ENCODE measurements at places on chromosomes 4 and X.

- no peak for DNase-seq
Observed at GRCh38 chr4:184729946-184730345, 4.0 kb downstream of the CENPU start.

DNA sequence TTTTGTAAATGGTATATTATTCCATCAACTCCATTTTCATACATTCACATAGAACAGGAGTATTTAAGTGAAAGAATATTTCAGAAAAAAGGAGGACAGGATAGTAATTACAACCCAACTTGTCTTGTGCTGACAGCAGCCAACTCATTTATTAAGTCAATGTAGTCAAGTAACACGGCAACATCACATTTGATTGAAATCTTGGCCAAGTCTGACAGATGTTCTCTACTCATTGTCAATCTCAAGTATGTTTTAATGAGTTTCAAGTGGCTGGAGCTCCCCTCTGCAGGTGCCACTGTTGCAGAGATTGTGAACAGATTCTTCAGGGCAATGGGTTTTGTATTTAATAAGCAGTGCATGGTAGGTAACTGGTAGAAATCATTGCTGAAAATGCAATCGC lies 332.5 kb downstream of the C4orf33 start:
- DNase-seq = peak; percentile 53

GRCh38 chr4:161828061-161828460 lies 335.7 kb downstream of the FSTL5 start:
- DNase-seq = no peak

DNA sequence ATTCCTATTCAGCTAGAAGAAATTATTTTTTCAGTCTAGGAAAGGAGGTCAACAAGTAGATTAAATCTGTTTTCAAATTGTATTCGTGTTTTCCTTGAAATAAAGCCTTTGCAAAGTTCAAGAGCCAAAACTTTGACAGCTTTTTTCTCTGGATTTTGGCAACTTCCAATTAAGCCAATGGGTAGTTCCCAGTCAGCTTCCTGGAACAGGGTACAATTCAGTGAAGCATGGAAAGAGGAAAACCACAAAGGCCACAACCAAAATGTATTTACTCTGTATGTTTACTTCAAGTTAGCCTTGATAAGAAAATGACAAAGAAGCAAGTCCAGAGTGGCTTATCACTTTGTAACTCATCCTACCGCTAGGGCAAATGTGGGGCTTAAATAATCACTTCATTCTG lies 188.6 kb downstream of the COMMD8 start:
- DNase-seq = no peak

DNA sequence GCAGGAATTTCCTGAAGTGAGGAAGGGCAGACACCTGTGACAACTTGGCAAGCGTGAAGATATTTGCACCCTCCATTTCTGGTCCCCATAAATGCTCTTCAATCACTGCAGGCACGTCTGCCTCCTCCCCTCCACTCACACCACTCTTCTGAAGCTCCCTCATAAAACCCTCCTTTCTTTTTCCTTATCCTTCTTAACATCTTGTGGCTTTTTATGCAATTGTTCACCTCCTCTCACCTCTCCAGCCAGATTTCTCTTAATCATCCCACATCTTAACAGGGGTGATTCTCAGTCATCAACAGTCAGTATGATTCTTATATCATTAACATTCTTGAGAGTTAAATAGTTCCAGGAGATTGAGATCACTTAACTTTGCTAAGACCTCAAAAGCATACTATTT lies 277.4 kb downstream of the SPRY1 start:
- no peak for DNase-seq

- no peak for DNase-seq
Observed at GRCh38 chr4:186810613-186811150, 87.0 kb upstream of the FAT1 start.

DNA sequence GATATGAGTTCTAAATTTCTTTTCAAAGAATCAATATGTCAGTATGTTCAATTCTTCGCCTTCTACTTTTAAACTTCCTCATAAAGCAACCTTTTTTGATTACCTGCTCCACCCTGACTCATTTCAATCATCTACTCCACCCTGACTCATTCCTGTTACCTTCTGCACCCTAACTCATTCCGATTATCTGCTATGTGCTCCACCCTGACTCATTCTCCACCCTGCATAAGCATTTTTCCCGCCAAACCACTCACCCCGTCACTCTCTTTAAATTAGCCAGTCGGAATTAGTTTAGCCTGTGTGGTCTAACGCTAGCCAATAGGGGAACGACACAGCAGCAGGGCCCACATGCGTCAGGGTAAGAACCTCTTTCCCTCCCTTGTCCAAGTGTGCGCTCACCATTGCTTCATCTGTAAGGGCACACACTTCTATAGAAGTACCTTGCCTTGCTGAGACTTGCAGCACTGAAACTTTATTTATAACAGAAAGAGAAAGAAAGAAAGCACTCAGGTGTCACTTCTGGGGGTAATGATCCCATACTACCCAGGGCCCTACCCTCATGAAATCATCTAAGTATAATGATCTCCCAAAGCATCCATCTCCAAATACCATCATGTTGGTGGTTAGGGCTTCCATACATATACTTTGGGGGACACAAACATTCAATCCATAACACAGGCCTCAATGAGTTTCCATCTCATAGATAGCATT lies 875.2 kb downstream of the RAPGEF2 start:
- DNase-seq = no peak

DNA sequence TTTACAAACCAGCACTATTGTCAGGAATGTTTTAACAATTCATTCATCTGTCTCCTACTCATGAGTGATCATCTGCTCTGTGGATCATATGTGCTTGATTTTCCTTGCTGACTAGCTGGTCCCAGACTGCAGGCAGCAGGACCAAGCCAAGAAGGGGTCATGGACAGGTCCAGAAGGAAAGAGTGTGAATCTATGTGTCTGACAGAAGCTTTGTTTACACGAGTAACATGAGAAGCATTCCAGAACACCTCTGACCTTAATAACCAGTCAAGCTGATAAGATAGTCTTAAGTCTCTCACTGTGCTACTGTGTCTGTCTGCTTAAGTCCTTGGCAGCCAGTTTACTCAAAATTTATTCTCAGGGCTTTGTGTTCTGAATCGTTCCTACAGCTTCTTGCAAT lies 39.0 kb downstream of the GUCY1A1 start:
- no peak for DNase-seq

- no peak for DNase-seq
Observed at GRCh38 chrX:11888421-11888820, 130.4 kb downstream of the MSL3 start.

- peak; percentile 86 for DNase-seq
Observed at GRCh38 chr4:140092094-140092851, 61.7 kb downstream of the MAML3 start.

DNA sequence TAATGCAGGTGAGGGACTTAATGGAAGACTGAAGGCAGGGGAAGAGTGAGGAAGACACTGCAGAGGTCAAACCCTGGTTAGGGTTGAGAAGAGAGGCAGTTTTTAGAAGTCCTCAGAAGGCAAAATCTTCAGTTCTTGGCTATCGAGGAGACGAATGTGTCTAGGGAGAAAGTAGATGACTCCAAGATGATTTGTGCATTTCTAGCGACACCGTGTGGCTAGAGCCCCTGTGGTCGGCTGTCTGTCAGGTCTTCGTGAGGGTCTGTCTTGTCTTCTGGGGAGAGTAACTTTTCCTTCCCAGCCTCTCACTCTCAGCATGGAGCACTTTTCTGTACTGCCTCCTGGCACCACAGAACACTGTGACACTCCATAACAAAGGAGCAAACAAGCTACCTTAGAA lies 458.1 kb downstream of the STIM2 start:
- no peak for DNase-seq

DNA sequence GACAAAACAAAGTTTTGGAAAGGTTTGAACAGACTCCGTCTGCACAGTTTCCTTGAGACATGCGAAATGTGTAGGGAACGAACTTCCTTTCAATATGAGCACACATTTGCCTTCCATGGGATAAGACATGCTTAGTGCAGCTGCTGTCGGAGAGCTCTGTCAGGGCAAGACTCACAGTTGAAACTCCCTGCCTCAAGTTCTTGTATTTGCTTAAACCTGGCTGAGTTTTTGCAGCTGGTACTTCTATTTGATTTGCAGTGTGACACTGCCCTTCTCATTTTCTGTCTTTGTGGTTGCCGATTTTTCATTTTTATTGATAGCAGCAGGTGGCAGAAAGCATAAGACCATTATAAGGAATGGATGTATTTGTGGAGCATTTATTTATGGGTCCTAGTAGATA lies 18.2 kb upstream of the RHOH start:
- DNase-seq = no peak
